Activated CD4-positive, alpha-beta T cell treated with anti-CD3 and anti-CD28 coated beads, Interleukin-2, amount 50 U/mL, for 48 hours (primary cell): ENCODE measurements at places on chromosomes 4 and X.

GRCh38 chr4:80075995-80076675, 3.1 kb upstream of the ANTXR2 start:
- DNase-seq: no peak

DNA sequence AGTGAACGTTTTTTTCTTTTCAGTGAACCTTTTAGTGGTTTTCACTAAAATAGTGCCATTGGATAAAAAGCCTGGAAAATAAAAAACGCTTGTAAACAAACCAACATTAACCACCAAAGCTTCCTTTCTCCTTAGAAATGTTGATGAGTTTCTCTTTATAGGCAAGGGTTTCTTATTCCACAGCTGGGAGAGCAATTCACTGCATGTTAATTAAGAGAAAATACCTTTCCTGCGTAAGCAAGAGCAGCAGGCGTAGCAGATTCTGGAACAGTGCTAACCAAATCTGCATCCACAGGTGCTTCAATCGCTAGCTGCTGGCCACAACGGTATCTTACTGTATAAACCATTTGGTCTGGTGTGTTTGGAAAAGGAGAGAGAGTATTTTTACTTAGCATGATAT, 13.3 kb upstream of the AASDH start:
- DNase-seq: no peak

DNA sequence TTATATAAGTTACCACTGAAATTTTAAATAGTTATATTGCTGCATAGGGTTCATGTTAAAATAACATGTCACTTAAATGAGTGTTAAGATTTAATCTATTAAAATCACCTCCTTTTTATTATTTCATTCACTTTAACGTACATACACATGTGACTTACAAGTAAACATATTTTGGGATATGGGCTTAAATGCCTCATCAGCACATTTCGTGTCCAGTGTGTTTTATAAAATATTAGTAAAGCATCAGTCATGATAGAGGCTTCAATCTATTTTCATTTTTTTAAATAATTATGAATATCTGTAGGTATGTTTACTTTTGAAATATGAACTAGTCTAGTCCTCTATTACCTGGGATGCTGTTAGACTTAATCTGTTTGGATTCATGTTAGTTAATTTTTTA, 143.6 kb downstream of the NPNT start:
- DNase-seq: no peak

GRCh38 chr4:11404431-11404830, 24.3 kb downstream of the HS3ST1 start:
- DNase-seq: no peak

DNA sequence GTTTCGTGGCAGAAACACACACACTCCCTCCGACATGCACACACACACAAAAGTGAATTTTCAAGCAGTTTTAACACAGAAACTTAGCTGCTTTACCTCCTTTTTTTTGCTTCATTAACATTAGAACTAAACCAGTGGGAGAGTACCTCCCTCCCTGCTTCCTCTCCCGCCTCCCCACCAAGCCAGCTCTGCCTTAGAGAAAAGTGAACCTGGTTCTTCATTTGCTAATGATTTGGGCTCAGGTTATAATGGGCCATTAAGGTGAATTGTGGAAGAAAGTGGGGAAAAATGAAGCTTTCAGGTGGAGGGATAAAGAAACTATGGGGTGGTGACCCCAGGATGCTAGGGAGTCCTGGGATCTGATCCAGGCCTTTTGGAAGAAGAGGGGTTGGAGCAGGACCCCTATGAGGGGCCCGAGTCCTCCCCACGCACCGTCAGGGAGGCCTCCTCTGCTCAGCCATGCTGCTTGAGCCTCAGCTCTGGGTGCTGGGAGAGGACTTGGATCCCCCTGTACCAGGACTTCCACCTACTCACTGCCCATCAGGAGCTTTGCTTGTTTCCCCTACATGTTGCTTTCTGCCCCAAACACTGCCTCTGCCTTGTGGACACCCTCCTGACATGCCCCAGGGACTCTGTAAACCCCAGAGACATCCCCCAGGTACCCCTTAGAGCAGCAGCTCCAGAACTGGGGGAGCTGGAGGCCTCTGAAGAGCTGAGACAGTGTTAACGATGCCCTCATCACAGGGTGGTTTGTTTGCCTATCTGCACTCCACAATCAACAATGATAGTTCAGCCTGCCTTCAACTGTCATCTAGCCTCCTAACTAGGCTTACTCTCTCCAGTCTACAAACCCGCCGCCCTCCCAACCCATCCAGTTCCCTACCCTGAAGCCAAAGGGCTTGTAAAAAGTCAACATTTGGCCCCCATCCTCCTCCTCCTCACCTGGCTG, 6.5 kb upstream of the JADE1 start:
- no peak for DNase-seq

DNA sequence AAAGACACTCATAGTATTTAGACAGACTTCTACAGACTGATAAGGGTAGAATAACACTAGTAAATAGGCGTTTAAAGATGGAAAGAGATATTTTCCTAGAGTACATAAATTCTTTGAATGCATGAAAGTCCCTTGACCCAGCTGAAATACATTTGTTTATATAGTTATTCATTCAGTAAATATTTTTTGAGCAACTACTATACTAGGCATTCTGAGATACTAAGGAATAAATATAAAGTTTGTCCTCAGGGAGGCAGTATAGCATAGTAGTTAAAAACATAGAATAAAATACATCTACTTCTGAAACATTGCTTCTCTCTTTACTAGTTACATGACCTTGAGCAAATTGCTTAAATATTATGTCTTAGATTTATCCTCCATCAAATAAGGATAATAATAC, 27.4 kb downstream of the HMGN5 start:
- no peak for DNase-seq

DNA sequence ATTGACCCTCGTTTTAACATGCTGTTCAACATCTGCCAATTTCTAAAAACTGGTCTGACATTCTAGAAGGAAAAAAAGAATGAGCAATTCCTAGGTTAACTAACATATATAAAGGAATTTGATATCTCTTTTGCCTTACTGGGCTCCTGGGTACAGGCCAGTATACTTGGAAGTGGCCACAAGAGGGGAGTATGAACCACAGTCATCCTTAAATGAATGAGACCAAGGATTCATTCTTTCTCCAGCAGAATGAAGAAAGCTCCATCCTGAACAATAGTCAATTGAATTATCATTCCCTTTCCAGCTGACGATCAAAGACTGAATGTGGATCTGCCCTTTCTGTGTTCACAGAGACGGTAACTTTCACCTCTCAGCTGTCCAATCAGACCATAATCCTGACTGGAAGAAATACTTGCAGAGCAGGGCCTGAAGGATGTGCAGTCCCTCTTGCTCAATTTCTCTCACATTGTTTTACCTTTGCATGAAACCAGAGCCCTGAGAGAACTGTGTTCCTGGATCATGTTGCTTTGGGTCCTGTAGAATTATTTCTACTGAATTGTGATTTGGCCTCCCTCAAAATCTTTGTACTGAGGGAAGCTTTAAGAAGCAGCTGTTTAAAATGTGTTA, 14.8 kb upstream of the SPARCL1 start:
- DNase-seq: no peak

GRCh38 chrX:130984782-130985181, 73.4 kb upstream of the ARHGAP36 start:
- no peak for DNase-seq

- no peak for DNase-seq
Observed at GRCh38 chr4:147736458-147736857, 4.6 kb downstream of the ARHGAP10 start.

DNA sequence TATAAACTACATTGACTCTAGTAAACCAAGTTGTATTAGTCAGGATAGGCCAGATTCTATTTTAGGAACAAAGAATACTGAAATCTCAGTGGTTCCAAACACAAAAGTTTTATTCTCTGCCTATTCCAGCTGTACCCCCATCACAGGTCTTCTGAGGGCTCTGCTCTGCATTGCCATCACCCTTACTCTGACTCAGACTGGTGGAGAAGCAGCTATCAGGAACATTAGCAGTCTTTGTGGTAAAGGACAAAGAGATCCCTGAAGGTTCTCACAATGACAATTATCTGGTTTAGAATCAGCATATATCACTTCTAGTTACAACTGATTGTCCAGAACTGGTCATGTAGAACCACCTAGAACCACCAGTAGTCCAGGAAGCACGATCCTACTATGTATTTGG, 251.1 kb downstream of the GLUD2 start:
- DNase-seq: no peak

DNA sequence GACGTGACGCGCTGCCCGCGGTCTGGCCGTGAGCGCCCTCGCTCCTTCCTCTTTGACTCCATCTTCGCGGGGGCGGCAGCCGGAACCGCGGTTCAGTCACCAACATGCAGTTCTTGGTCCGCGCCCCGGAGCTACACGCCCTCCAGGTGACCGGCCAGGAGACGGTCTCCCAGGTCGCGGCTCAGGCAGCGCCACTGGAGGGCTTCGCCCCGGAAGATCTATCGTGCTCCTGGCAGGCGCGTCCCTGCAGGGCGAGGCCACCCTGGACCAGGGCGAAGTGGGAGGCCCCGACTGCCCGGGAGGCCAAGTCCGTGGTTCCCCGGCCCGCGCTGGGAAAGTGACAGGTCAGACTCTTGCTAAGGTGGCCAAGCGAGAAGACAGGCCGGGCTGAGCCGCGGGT, 2.9 kb downstream of the TRIML2 start:
- DNase-seq: no peak

GRCh38 chr4:4859799-4860599, 534 bp downstream of the MSX1 start:
- DNase-seq: no peak

- DNase-seq: peak; percentile 16
Observed at GRCh38 chrX:13747836-13748235, 13.3 kb downstream of the OFD1 start.

DNA sequence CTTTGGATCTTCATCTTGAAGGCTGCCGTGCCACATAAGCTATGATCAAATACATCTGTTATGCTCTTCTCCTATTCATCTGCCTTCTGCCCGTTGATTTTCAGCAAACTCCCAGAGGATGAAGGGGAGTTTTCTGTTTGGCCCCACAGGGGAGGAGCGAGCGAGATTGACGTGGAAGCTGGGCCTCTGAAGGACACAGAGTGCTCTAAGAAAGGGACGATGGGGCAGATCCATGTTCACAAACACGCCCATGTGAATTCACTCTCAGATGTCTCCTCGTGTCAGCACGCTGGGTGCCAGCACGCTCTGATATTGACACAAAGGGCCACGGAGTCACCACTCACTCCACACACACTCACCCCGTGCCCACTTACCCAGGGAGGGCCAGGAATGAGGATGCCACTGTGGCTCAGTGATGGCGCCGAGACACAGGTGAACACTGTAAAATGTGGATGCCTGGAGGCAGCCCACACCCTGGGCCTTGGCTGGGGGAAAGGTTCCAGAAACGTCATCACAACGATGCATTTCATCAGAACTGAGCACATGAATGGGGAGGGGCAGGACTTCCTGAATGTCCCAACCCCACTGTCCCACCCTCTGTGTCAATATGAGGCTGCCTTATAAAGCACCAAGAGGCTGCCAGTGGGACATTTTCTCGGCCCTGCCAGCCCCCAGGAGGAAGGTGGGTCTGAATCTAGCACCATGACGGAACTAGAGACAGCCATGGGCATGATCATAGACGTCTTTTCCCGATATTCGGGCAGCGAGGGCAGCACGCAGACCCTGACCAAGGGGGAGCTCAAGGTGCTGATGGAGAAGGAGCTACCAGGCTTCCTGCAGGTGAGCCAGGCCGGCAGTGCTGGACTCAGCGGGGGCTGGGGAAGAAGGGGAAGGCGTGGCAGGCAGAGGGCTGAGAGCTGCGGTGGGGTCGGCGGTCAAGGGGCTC, at the start of gene S100P:
Gene S100P, plus strand, starts transcription at position 648 of the 946 bp plus-strand sequence. Its CDS starts 55 bp downstream, at position 703.
- DNase-seq: no peak

- no peak for DNase-seq
Observed at GRCh38 chr4:68494688-68495087, 47.4 kb downstream of the TMPRSS11E start.

DNA sequence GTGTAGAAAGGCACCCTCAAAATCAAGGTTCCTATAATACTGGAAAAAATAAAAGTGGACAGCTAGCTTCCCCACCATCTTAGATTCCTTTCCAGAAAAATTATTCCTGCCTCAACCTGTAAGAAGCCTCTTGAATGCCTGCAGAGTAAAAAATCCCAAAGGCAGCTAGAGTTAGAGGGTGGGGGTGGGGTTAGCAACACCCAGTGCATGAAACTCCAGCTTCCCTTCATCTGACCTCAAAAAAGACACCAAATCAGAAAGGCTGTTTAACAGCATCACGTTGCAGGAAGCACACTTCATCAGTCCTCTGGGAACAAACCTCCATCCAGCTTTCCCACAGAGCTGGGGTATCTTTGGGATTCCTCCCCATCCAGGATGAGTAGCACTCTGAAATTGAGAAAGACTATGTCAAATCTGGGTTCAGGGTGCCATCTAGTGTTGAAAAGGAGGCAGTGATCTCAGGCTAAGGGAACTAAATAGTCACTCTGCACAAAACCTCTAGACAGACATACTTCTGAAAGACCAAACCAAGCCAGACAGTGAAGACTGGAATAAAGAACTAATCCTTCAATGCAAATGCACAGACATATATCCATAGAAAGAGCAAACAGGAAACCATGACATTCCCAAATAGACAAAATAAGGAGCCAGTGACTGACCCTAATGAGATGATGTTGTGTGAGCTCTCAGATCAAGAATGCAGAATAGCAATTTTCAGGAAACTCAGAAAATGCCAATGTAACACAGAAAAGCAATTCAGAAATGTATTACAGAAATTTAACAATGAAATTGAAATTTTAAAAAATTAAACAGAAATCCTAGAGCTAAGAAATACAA, 97.9 kb downstream of the ARHGEF9 start:
- DNase-seq: no peak

DNA sequence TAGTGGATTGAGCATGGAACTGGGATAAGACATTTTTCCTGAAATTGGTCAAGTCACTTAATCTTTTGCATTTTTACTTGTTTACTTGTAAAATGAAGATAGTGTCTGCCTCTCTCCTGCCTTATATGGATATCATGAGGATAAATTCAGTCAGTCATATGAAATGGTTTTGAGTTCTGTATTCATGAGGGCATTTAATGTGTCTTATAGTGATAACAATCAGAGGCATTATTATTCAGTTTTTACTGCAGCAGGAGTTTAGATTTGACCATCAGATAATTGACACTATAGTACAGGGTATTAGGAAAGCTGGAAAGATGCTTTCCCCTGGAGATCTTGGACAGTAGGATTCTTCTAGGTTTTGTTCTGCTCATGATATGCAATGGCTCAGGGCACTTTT, 26.0 kb downstream of the NPNT start:
- no peak for DNase-seq

DNA sequence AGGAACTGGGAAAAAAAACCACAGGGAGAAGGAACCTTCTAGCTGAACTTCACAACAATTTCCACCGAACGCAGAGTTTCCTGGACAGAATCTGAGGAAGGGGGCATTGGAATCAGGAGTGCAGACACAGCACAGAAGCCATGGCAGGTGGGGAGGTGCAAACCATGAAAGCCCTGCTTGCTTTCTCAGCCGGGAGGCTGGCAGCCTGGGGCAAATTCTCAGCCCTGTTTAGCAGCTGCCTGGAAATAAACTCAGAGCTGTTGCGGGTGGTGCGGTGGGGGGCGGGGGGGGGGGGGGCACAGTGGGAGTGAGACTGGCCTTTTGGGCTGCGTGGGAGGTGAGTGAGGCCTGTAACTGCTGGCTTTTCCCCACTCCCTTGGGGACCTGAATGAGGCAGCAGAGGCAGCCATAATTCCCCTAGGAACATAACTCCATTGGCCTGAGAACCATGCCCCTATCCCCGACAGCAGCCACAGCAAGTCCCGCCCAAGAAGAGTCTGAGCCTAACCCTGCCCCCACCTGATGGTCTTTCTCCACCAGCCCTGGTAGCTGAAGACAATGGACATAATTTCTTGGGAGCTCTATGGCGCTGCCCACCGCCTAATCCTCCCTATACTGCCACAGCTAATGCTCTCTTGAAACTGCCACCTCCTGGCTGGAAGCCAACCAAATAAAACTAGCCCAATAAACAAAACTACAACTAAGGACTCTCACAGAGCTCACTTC, 176.3 kb downstream of the FAM13A start:
- no peak for DNase-seq
